ENCODE measurements at places on chromosomes 7 and 10.
A peak's percentile ranks its signal among the peaks of the same experiment; 100 is the strongest.

- peak; percentile 64 for DNase-seq
Observed at GRCh38 chr7:55387062-55387965, 22.2 kb downstream of the LANCL2 start.

- DNase-seq, result peak; percentile 10
Observed at GRCh38 chr10:97016728-97017473, 168.9 kb downstream of the SLIT1 start.

GRCh38 chr7:39091145-39091544 is 113.4 kb downstream of the POU6F2 start:
- no peak for DNase-seq

DNA sequence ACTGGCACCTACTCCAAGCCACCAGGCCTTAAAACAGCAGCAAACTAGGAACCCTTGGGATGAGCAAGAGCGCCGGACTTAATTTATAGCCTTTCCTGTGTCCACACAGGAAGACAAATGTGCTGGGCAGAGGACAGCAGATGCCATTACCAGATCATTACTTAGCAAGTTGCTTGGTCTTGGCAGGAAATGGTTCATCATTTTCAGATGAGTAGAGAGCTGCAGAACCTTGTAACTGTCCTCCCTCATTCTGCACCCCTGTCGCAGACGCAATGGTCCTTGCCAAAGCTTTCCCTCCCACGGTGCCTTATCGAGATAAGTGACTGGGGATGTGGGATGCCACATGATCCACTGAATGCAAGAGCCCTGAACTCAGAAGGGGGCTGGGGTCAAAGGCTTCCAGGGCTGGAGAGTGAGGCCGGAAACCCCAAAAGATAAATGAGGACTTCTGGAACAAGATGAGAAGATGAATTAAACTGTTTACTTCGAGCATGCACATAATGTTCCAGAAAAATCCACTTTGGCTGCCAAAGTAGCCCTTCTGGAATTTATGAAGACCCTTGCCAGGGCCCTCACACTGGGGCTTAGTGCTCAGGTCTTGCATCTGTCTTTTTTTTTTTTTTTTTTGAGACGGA is 145.6 kb upstream of the ZNF32 start:
- DNase-seq, result no peak

- DNase-seq, result no peak
Observed at GRCh38 chr10:59867590-59867989, 38.8 kb downstream of the CCDC6 start.

- no peak for DNase-seq
Observed at GRCh38 chr7:69743436-69743835, 145.2 kb downstream of the AUTS2 start.

DNA sequence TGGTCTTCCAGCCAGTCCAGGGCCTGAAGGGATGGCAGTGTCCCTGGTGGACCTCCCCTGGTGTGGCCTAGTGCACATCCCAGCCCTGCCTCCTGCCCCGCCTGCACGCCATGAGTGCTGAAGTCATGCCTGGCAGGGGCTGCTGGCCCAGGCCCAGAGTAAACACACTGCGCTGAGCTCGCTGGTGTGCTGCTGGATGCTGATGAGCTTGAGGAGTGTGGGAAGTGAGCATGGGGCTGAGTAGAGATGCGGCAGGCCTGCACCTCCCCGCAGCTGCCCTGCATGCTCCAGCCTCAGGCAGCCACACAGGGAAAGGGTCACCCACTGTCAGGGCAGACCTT is 43.2 kb downstream of the HTRA1 start:
- peak; percentile 60 for DNase-seq

DNA sequence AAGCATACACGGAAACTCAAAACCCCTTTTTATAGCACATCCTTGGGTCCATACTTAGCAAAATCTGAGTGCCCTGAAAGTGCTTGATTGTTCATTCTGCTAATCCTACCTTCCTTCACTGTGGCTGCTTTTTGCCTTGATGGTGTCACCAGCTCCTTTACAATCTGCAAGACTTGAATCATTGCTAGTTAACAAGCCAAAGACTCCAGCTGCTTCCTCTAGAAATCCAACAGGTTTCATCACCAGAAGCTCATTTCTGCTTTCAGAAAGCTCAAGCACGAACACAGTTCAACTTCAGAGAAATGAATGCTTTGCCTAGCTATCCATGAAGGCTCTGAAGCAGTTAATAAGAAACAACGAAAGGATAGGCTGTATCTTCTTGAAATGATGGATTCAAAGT is 38.0 kb downstream of the USP6NL start:
- peak; percentile 20 for DNase-seq

- no peak for DNase-seq
Observed at GRCh38 chr7:40810274-40810673, 675.5 kb downstream of the SUGCT start.

DNA sequence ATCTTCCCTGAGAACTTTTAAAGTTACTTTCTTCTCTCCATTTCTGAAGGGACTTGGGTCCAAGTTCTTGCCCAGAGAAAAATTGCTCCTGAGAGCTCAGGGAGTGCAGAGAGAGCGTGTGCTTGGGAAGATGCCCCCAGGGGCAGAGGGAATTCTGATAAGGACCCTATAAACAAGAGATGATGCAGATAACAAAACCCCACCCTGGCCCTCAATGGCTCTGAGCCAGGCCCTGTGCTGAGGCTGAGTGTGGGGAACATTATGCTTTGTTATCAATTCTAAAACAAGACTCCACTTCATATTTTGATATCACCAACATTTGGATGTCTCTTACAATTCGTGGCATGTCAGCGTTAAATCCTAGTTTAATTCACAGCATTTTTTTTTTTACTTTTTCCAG is 34.4 kb upstream of the HABP2 start:
- DNase-seq, result no peak

- DNase-seq, result no peak
Observed at GRCh38 chr7:99099499-99100077, 44.3 kb downstream of the SMURF1 start.

GRCh38 chr7:70188901-70189650 is 590.8 kb downstream of the AUTS2 start:
- DNase-seq, result no peak

DNA sequence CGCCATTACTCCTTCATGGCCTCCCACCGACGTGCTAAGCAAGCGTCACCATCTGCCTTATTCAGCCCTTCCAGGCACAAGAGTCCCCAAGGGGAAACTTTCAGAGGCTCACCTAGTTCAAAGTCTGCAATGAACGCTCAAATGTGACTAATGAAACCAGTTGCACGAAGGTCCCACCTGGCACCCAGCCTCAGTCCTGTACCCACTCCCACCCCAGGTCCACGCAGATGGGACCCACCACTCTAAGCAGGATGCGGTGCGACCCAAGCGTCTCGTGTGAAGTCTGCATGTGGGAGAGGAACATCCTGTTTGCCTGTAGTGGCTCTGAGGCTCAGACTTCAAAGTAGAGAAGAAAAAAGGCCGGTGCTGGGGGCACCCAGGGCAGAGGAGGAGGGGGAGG is 40.3 kb downstream of the RGS10 start:
- no peak for DNase-seq

GRCh38 chr10:77742172-77742571 is 104.6 kb upstream of the KCNMA1 start:
- no peak for DNase-seq

- no peak for DNase-seq
Observed at GRCh38 chr7:93298671-93299070, 66.5 kb downstream of the VPS50 start.

DNA sequence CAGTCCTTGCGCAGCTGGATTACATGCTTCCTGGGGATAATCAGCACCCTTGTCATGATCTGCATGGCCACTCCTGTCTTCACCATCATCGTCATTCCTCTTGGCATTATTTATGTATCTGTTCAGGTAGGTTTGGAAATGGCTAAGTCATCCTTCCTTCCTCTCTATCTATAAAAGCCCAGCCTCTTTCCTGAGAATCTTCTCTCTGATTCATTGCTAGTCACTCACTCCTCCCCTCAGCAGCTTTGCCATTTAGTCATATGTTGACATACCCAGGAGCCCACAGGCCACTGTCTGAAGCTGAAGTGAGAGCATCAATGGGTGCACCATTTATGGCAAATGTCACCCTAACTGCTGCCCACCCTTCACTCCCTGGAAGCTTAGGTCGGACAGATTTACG is 52.0 kb downstream of the ABCC2 start:
- DNase-seq, result peak; percentile 96

- peak; percentile 66 for DNase-seq
Observed at GRCh38 chr10:97463363-97464132, 17.6 kb downstream of the ZDHHC16 start.

GRCh38 chr7:16515785-16516685 is 10.6 kb upstream of the LRRC72 start:
- DNase-seq, result no peak

- DNase-seq, result no peak
Observed at GRCh38 chr10:111335826-111336225, 259.0 kb downstream of the ADRA2A start.

DNA sequence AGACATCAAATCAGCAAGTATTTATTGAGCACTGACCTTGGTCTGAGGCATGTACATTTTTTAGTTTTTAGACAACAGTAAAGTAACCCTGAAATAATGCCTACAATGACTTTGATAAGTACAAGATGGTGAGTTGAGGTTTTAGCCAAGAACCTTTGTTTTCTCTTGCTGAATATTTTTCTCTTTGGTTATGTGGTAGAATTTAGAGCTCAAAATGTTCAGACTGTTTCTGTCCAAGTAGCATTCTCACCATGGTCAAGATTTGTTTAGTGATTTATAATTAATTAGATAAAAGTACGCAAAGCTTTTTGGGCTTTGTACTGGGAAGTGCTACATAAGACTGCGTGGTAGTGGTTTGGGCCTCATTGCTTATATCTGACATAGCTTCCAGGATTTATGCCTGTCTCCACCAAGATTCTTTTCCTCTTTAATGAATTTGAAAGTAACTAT is 102.4 kb downstream of the KAT6B start:
- DNase-seq, result no peak

DNA sequence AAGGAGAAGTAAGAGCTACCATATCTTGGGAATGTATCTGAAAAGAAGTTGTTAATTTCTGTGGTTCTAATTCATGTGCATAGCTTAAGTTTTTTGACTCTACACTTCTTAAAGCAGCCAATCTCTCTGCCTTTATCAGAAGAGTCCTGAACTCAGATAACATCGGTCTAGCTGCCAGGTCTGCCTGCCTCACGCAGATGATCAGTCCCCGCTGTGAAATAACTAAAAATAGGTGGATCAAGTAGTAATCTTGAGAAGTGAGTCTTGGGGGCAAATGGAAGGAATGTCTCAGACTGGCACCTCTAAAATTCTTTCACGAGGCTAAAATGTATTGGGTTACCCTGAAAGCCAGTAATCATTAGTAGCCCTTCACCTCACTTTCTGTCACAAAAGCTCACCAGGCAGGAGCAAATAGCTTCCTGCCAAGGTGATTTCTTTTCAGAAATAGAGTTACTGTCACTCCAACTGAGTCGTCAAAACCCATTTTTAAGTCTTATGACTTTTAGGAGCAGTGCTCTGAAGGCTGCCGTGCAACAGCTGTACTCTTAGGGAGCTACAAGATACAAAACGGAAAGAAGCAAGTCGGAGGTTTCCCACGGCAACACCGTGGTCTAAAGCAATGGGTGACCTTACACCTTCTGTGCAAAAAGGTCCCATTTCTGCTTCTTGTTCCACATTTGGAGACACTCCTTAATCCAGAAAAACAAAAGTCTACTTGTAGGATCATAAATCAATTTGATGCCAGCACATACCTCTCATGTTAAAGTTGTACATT is 85.2 kb downstream of the ABCB5 start:
- DNase-seq, result no peak

DNA sequence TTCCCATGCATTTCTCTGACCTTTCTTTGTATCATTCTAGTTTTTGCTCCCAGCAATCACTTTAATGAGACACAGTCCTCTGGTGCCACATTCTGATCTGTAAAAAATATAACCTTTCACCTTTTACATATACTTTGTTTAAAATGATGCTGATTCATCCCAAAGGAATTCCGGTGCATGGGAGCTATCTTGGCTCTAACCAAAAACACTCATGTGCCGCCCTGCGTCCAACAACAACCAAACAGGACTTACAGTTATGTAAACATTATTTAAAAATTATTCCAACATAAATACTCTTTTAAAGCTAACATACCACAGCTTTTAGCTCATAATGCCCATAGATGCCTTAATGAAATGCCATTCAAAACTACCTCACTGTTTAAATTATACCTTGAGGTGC is 7.7 kb upstream of the OPALIN start:
- peak; percentile 55 for DNase-seq

DNA sequence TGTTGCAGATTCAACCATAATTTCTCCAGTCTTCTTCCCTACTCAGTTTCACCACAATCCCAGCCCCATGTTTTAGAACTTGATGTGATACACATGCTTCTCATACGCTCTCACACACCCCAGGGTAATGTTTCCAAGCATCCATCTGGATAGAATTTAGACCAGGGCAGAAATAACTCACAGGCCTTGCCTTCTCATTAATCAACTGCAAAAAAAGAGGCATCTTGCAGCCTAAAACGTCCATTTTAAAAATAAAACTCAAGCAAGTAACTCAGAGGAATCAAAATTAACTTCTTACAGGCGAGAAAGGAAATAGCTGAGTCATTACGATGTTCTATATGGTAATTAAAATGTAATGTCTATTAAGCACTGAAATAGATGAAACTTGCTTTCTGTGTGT is 127.2 kb upstream of the RSU1 start:
- DNase-seq, result peak; percentile 52

GRCh38 chr10:77513781-77514331 is 123.8 kb downstream of the KCNMA1 start:
- peak; percentile 93 for DNase-seq
